ENCODE measurements at places on chromosomes 13 and 19.

- H3K27me3 ChIP-seq, result no peaks in the 10 kb centered on the region
- no peak overlapping the region for H3K27ac ChIP-seq
- H3K4me1 ChIP-seq, result no peaks in the 10 kb centered on the region
- DNase-seq, result no peak
- H3K4me3 ChIP-seq, result no peak overlapping the region
These were observed 278.0 kb downstream of the FGF9 start for GRCh38 chr13:21948769-21949474.

DNA sequence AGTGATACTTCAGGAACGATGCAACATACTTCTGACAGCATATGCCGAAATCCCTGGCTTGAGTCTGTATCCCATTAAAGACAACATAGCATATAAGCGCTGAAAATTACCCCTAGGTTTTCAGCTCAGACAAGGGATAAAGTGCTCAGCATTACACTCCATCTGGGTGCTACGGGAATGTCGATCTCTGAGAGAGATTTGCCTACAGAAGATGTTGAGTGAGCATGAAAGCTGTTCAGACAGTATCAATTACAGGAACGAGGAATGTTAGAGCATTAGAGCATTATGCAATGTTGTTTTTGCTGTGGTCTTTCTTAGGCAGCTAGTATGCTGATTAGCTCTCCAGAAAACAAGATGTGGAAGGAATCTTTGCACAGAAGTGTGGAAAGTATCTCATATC, 484.5 kb downstream of the LIG4 start:
- H3K4me3 ChIP-seq, result no peak overlapping the region
- no peak overlapping the region for H3K27ac ChIP-seq
- no peaks in the 10 kb centered on the region for H3K4me1 ChIP-seq
- H3K27me3 ChIP-seq, result no peaks in the 10 kb centered on the region

- no peak overlapping the region for H3K4me3 ChIP-seq
- no peak for DNase-seq
- no peaks in the 10 kb centered on the region for H3K27me3 ChIP-seq
- H3K27ac ChIP-seq, result no peak overlapping the region
- H3K36me3 ChIP-seq, result no peaks in the 10 kb centered on the region
- H3K4me1 ChIP-seq, result no peaks in the 10 kb centered on the region
These were observed 26.1 kb downstream of the EXOC3L2 start for GRCh38 chr19:45218911-45219743.

DNA sequence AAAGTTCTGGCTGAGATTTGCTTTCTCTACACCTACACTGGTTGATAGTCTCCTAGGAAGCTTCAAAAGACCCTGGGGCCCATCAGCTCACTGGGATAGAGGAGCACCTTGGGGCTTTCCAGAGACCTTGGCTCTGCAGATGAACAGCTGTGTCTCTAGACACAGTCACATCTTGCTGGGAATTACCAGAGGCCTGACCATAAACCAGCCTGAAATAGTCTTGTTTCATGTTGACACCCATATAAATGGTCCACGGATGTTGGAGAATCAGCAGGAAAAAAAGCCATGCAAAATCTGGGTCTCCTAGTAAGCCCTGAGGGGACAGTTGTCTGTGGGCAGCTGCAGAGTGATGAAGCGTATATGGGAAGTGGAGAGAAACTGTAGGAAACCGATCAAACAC, 207.6 kb downstream of the DNAJC15 start:
- H3K36me3 ChIP-seq, result no peaks in the 10 kb centered on the region
- H3K4me3 ChIP-seq, result no peak overlapping the region
- H3K27me3 ChIP-seq, result no peaks in the 10 kb centered on the region
- DNase-seq, result no peak
- H3K27ac ChIP-seq, result no peak overlapping the region

- no peaks in the 10 kb centered on the region for H3K4me1 ChIP-seq
- DNase-seq, result no peak
- H3K36me3 ChIP-seq, result peaks cover 12% of the 10 kb centered on the region
- H3K27ac ChIP-seq, result no peak overlapping the region
- H3K27me3 ChIP-seq, result no peaks in the 10 kb centered on the region
These were observed 8.5 kb downstream of the TMTC4 start for GRCh38 chr13:100666124-100666523.

- no peak overlapping the region for H3K4me3 ChIP-seq
- no peak overlapping the region for H3K27ac ChIP-seq
- H3K36me3 ChIP-seq, result no peaks in the 10 kb centered on the region
- H3K27me3 ChIP-seq, result no peaks in the 10 kb centered on the region
These were observed 1552.2 kb downstream of the PCDH9 start for GRCh38 chr13:65677906-65678305.

GRCh38 chr13:48890391-48890790, 85.3 kb upstream of the FNDC3A start:
- no peak overlapping the region for H3K27ac ChIP-seq
- H3K27me3 ChIP-seq, result no peaks in the 10 kb centered on the region
- no peaks in the 10 kb centered on the region for H3K36me3 ChIP-seq
- no peak for DNase-seq
